ENCODE measurements at places on chromosomes 2 and 18.

DNA sequence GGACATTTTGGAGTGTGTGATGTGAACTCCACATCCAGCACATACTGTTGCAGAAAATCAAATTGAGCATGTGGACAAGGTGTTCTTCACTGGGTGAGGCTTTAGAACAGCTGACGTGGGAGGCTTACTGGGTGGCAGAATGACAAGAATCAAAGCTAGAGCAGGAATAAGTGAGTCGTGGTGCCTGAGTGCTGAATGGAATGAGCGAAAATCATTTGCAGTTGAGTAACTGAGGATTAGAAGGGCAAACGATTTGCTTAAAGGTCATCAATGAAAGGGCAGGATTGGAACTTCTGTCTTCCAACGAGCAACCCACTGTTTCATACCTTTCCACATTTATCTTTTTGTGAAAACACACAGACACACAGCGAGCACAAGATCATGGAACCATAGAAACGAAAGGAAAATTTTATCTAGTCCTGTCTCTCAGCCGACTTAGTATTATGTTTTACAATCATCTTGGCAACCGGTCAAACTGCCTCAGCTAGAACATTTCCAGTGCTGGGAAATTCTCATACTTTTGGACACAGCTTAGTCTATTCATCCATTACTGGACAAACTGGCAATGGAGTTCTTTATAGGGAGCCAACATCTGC lies 7.2 kb upstream of the DAW1 start:
- peak; percentile 60 for DNase-seq

DNA sequence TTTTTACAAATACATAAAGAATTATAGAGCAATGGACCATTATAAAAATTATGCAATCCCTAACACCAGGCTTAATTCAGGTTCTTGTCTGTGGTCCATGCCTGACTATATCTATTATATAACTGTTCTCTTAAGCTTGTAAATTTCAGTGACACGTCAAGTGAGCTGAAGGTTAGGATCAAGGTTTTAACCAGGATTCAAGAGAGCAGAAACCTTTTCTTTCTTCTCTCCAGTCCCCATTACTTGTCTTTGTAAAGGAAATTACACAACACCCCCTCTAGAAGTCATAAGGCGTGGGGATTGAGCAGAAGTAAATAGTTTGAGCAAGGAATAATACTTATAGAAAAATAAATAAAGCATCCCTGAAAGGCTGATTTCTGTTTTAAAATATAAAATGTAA lies 122.0 kb downstream of the ZNF521 start:
- no peak for DNase-seq

- DNase-seq: peak; percentile 38
Measured at GRCh38 chr2:178258916-178259315, 64.6 kb downstream of the OSBPL6 start.

DNA sequence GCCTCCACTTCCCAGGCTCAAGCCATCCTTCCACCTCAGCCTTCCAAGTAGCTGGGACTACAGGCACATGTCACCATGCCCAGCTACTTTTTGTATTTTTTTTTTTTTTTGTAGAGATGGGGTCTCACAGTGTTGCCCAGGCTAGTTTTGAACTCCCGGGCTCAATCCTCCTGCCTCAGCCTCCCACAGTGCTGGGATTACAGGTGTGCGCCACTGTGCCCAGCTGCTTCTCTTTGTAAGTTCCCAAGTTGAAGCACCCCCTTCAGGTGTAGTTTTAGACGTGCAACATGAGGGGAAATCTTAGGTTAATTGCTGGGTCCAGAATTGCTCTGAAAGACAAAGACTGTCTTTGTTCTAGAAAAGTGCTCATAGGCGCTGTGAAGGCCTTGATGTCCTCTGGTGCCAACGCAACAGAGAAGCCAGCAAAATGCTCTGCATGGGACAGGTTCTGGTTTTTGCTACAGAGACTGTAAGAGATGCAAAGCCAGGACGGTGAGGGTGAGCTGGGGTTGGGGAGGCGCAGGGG lies 46.6 kb downstream of the RRM2 start:
- DNase-seq: no peak

DNA sequence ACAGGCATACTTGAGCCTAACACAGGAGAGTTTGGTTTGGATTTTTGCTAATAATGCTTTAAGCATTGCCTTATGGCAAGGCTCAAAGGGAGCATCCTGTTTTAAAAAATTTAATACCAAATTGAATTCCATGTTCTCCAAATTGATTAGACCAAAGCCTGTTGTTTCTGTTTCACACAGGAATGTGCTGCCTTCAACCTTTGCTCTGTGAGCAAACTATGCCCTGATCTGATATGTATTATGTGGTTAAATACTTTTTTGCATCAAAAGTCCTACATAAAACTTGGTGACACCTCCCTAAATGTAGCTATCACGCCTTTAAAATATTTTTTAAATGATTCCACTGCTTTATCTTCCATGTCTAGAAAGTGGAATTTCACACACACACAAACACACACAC lies 691.4 kb downstream of the CPS1 start:
- no peak for DNase-seq

GRCh38 chr2:21453723-21454450 lies 330.1 kb downstream of the TDRD15 start:
- DNase-seq: no peak

GRCh38 chr2:172901913-172902312 lies 166.3 kb downstream of the RAPGEF4 start:
- DNase-seq: no peak

DNA sequence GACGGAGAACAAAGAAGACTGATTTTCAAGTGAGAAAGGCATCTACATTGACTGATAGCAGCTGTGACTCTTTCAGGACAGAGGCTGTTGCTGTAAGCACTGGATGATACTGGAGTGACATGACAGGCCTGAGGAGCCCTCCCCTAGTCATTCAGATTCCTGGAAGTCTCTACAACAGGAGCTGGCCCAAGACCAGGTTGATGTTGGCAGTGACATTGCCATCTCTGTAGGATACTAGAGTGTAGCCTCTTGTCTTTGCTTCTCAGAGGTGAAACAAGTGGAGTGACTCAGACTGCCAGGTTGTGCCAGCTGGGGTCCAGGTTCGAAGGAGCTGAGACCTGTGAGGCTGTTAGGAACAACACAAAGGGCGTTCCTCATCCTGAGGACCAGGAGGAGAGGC lies 44.7 kb upstream of the SH3RF3 start:
- no peak for DNase-seq

- DNase-seq: peak; percentile 61
Measured at GRCh38 chr2:133421516-133422324, 146.5 kb downstream of the NCKAP5 start.

- no peak for DNase-seq
Measured at GRCh38 chr2:37600735-37601134, 70.7 kb downstream of the CDC42EP3 start.
